ENCODE measurements at places on chromosomes 6 and 20. TPM values are rescaled to one million over a fixed set of nuclear protein-coding genes. Genes with fewer than 3 reads are reported as not detected.

SLC25A27 gene
- total RNA-seq: 22.6 TPM

HCK gene
- 24.0 TPM for total RNA-seq

LY6G6D gene
- total RNA-seq: not detected

GRCh38 chr6:105258816-105259215 is 79.0 kb upstream of the POPDC3 start:
- no peak for DNase-seq

DNA sequence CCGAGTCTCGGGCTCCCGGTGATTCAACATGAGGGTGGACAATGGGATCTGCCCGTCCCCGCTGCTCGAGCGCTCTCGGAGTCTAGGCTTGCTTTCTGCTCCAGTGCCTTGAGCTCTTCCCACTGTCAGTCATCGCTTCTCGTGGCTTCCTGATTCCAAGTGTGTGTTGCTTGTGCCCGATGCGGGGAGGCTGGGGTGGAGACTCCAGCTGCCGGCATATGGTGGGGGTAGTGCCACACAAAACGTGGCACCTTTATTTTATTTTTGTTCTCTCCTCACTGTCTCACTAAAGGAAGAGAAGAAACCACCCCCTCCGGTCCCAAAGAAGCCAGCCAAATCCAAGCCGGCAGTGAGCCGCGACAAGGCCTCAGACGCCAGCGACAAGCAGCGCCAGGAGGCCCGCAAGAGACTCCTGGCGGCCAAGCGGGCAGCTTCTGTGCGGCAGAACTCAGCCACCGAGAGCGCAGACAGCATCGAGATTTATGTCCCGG is 14.8 kb upstream of the MYL9 start:
- no peak for DNase-seq

DNA sequence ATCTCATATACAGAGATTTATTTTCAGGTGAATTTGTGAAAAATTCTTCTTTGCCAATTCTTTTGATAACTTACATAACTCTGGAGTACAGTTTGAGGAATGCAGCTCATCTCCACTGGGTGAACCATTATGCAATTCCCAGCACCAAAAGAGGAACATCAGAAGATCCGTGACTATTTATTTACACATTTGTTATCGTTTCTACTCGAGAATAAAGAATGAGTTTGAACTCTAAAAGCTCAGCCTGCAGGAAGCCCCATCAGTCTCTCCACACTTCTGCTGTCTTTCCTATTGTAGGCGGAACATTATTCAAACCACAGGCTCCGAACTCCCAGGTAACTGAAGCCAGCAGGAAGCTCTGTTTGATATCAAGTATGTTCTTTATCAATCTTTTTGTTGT is 95.9 kb upstream of the IFNGR1 start:
- DNase-seq: no peak

GRCh38 chr6:118808793-118809638 is 84.9 kb upstream of the ASF1A start:
- no peak for DNase-seq

- peak; percentile 54 for DNase-seq
Measured at GRCh38 chr20:6051505-6051904, 2.4 kb downstream of the LRRN4 start.

- DNase-seq: peak; percentile 72
Measured at GRCh38 chr6:149545258-149545753, 537 bp downstream of the PPIL4 start.

- no peak for DNase-seq
Measured at GRCh38 chr6:2582268-2582667, 168.5 kb downstream of the MYLK4 start.

- DNase-seq: no peak
Measured at GRCh38 chr20:4472906-4473305, 248.8 kb upstream of the PRND start.

Data from kidney (tissue), 22 donors.